Urinary bladder (tissue), 4 donors: ENCODE measurements at places on chromosomes 5 and 9.
A peak's percentile ranks its signal among the peaks of the same experiment; 100 is the strongest.

GRCh38 chr9:11735391-11735790 lies 957.8 kb upstream of the TYRP1 start:
- no peak for DNase-seq

DNA sequence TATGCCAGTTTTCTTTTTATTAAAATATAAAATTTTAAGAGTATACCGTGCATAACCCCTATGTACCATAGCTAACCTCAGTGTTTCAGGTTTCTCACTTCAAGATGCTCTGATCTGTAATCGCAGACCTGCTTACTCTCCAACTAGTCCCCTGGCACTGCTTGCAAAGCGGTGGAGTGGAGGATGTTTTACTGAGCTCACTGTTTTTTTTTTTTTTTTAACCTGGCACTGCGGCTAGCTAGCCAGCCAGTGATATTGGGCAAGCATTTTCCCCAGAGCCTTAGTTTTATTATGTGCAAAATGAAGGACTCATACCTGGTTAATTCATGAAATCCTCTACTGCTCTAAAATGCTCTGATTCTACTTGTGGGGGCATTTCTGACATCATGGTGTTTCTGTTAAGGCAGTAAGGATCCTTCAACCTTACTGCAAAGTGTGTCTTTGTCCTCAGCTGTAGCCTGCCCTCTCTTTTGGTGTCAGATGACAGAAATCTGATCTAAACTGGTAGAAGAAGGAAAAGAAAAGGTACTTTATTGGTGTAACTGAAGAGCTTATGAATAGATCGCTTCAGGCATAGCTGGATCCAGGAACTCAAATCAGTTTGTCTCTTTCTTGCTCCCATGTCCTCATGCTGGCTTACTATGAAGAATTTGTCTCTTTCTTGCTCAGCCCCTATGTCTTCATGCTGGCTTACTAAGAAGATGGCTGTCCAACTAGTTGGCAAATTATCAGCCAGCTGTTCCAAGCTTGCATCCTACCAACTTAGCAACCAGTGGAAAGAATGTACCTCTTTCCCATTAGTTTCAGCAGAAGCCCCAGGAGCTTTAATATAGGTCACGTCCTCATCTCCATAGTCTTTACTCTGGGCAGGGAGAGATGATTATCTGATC lies 59.8 kb downstream of the DOCK2 start:
- no peak for DNase-seq

DNA sequence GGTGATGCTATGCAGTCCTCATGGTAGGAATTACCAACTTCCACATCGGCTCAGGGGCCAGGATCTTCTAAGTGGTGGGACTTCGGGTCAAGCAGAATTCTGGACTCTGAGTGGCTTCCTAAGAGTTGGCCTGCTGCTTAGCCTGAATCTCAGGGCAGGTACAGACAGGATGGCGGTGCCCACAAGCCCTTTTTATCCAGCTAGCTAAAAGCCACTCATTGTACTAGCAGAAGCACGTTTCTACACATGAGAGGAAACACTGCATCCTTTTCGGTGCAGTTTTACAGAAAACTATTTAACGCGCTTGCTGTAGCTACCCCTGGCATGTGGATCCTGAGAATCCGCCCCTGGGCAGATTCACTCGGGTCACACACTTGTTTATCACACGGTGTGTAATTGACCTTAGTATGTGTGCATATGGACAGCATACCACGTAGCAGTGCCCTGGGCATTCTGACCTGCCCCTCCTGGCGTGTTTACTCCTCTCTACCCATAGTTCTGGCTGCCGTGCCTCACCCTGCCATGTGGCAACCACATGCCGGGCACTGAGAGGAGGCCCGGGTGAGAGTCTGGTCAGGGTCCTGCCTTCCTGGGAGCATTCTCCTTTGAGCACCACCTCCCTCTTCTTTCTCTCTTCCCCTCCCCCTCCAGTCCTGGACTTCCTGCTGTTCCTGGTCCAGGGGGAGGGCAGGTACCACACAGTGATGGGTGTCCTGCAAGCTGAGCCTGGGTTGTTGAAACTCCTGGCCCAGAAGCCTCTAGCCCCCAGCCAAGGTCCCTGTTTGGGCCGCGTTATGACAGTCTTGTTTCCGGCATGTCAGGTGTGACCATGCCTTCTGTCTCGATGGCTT lies 65.9 kb downstream of the DAB2IP start:
- DNase-seq: no peak

DNA sequence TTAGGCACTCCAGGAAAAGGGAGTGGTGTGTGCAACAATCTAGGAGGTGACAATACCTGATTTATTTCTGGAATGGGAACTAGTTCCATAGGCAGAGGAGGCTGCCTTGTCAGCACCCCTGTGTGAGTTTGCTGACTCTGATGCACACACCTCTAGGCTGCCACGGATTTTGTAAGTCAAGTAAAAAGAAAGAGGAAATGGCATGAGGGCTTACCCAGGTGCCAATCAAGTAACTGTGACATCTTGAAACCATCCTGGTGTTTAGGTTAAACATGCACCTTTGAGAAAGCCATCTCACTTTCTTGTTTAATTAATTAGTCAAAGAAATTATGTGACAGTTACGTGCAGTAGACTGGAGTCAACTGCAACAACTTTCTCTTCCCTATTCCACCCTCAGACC lies 32.3 kb upstream of the FAM81B start:
- no peak for DNase-seq

- DNase-seq: peak; percentile 5
Observed at GRCh38 chr5:33565324-33565723, 124.6 kb downstream of the TARS1 start.

DNA sequence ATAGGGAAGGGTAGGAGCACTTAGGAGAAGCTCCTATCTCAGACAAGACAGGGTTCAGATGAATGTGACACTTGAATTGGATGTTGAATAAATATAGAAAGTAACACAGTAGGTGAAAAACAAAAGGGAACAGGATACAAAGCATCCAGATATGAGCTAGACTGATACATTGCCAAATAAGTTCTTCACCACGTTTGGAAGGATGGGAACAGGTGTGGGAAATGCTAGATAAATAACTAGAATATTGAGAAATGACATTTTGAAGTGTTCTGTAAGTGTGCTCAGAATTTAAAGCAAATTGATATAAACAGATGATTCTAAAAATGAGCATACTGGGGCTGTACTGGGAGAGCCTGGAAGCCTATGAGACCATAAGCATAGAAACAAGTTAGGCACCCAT lies 340.1 kb upstream of the PRR16 start:
- DNase-seq: no peak

GRCh38 chr9:126380447-126380846 lies 53.8 kb downstream of the MVB12B start:
- no peak for DNase-seq
